ENCODE measurements at places on chromosomes 7 and 10.

DNA sequence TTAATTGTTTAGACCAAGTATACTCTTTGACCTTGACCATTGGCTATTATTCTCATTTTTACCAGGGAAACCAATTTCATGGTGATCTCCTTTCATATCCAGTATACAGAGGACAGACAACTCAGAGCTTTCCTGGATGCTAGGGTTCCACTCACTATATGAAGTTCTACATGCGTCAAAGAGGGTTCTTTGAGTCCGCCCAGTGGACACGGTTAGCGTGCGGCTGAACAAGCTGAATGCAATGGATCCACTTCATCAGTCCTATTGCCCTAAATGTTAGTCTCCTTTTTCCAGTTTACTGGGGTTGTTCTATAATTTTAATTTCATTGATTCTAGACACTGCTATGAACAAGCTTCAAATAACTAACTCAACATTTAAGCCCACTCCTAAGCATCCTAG is 162.4 kb upstream of the PCLO start:
- no peak for DNase-seq

GRCh38 chr7:146709451-146710027 is 592.9 kb downstream of the CNTNAP2 start:
- no peak for DNase-seq

DNA sequence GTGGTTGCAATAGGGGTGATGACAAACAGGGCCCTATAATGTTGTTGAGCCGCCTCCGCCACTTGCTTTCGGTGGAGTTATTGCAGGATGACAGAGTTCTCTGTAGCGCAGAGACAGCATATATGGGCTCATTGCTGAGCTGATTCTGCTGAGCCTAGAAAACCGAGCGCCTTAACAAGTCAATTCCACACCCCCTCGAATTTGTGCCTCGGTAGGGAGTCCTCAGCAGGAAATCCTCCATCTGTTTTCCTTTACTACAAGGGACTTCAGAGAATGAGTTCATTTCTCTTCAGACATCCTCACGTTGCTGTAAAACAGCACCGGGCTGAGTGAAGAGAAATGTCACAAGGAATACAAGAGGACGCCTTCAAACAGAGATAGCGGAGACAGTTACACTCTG is 90.7 kb upstream of the KIAA1217 start:
- DNase-seq = no peak

GRCh38 chr7:42932811-42933591 is 825 bp downstream of the MRPL32 start:
- no peak for DNase-seq

- DNase-seq = no peak
Observed at GRCh38 chr10:112792487-112793201, 157.4 kb upstream of the TCF7L2 start.

- no peak for DNase-seq
Observed at GRCh38 chr7:106357675-106358074, 72.9 kb upstream of the NAMPT start.

DNA sequence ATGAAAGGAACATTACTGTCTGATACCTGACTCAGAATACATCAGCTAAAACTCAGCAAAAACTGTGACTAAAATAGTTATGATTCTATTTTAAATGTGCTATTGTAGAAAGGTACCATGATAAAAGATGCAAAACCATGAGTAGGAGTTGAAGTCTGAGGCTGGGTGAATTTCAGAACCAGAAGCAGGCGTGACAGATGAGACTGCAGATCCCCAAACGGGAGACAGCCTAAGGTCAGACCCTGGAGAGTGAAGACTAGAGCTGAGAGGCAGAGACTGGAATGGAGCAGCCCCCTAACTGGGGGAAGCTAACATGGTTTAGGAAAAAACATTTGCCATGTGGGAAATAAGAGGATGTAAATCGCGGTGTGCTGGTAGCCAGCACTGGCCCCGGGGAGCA is 275.8 kb downstream of the POM121L12 start:
- no peak for DNase-seq

DNA sequence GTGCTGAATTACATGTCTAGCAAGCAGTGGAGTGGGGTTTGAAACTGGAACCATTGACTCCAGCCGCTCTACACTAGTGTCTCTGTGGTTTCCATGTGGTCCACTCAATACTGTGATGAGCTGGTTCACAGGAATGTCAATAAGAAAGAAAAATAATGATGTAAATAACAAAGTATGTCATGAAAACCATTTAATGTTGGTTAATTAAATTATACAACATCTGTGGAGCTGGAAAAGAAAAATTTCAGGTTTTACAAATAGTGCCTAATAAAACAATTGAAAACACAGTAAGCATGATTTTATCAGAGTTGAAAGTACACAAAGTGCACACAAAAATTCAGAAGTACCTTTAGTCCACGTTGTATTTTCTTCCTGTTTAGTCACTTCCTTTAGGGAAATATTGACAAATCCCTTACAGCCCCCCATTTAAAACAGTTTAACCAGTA is 28.7 kb upstream of the NAMPT start:
- DNase-seq = no peak

GRCh38 chr7:108109221-108109908 is 20.8 kb downstream of the LAMB4 start:
- DNase-seq = no peak

- DNase-seq = no peak
Observed at GRCh38 chr7:71377469-71377868, 245.5 kb downstream of the GALNT17 start.

- DNase-seq = no peak
Observed at GRCh38 chr7:82592416-82592815, 148.8 kb upstream of the CACNA2D1 start.

DNA sequence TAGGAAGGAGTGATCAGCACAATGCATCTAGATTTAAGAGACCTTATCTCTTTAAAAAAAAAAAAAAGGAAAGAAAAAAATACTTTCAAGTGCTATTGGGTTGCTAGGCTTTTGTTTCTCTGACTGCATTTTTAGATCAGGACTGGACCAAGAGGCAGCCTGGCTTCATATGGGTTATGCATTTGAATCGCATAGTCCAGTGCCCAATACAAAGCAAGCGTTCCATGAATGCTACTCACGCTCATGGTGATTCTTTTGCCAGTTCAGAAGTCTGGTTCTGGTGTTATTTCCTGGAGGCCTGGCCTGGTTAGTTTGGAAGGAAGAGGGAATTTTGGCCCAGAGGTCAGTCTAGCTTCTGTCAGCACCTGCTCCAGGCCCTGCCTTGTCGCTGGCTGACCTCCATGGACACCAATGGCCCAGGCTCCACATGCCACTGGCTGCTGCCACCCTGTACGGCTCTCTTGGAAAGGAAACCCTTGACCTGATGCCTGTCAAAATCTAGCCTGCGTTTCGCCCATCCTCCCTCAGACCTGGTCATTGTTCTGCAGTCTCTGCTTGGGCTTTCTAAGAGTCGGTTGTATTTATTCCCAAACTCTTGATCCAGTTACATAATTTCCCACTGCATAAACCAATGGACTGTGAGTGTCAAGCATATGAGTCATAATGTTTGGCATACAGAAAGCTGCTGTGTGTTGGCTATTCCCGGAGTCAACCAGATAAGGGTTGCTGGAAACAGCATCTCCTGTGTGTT is 74.3 kb upstream of the MKX start:
- no peak for DNase-seq

DNA sequence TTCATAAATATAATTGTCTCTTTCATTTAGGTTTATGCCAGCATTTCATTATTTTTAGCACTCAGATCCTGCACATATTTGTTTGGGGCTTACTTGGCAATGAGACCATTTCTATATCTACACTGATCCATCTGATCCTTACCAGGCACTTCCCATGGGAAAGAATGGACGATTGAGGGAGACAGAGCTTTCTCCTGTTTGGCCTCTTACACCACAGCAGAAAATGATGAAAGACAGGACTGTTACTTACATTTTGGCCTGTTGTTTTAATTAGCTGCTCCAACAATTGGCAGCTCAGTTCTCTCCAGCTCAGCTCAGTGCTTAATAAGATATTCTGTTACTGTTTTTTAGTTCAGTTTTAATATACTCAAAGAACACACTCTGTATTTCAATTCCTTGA is 77.6 kb upstream of the RSU1 start:
- DNase-seq = no peak

DNA sequence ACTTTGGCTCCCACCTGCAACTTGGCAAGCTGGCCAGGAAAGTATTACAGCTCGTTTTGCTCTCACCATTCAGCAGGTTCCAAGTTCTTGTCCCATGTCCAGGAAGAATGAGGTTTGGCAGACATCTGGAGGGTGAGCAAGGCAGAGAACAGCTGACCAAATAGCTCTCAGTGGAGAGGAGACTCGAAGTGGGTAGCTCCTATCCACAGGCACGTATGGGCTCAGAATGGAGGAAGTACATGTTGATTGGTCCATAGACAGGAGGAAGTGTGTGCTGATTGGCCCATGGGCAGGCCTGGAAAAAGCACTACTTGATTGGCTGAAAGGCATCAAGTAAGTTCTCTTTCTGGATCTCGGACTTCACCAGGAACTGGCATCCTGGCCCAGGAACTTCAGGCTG is 3.0 kb upstream of the NCAPG2 start:
- no peak for DNase-seq

GRCh38 chr7:150511048-150511447 is 3.6 kb upstream of the GIMAP7 start:
- DNase-seq = no peak

GRCh38 chr7:149495785-149496641 is 1.6 kb downstream of the ZNF746 start:
- DNase-seq = no peak

- no peak for DNase-seq
Observed at GRCh38 chr10:97063271-97063982, 122.3 kb downstream of the SLIT1 start.

DNA sequence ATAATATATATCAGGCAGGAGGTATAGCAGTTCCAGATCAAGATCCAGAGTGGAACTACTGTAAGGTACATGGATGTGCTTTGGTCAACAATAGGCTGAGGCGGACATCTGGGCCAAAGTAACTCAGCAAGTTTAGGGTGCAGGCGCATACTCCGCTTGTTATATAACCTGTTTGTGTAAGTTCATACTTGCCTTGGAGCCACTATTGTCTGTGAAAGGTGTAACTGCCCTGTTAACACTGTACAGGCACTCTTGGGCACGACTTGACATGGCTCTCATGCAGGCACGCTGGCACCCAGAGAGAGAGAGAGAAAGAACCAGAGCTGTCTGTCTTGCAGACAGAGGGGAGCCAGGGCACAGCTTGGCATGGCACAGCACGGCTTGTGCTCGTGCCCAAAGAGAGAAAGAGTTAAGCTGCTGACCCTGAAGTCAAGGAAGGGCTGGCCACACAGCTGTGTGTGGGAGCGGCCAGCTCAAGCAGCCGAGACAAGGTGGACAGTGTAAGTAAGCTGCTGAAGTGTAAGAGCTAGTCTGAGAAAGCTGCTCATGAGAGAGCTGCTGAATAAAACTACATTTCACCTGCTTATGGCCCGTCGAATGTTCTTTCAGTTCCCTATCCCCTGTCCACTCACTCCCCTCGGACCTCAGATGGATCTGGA is 47.8 kb upstream of the KAT6B start:
- DNase-seq = no peak

DNA sequence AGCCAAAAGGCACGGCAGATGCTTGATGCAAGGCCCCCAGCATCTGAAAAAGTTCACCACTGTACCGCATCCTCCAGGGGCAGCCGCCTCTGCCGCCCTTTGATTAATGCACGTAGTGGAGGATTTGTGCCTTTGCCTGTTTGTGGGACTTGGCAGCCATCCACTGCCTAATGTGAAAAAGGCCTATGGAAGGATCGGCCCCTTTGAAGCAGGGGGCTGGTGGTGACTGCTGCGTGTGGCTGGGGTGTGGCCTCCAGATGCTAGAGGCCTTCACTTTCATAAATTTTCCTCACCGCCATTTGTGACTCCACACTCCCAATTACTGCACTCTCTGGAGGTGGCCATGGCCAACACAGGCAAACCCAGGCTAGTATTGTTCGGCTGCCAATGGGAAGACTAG is 226.0 kb downstream of the BMPER start:
- no peak for DNase-seq

GRCh38 chr10:8052341-8052955 is 2.0 kb upstream of the GATA3 start:
- DNase-seq = no peak

GRCh38 chr7:138564365-138564764 is 104.3 kb downstream of the TRIM24 start:
- no peak for DNase-seq

- no peak for DNase-seq
Observed at GRCh38 chr10:18000601-18001000, 48.9 kb downstream of the SLC39A12 start.

DNA sequence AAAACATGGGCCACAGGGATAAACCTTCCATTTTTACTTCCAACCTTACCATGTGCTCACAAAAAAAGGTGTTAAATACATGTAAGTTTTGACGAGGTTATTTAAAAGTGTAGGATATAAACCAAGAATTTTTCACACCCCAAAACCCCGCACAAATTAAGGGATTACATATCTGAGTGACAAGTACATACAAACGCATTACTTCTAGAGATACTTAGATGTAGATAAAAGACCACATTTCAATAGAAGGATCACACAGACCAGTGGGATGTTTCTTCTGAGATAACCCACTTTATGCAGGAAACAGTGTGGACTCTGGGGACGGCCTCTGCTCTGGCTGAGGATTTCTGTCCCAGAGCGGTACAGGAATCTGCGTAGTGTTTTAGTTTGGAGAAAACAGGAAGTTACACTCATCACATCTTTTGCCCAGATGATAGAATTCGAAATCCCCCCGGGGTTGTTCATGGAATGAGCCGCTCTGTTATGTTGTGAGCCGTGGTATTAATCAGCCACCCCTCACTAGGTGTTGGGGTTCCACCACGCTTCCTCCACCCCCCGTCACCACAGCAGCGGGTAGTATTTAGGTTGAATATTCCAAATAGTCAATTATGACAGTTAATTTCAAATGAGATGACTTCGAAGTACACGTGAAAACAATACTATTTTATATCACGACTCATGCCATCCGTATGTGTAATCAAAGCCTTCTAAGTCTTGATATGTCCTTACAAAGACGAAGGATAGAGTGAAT is 1.3 kb upstream of the CUL1 start:
- DNase-seq = no peak

GRCh38 chr7:12571691-12572090 is 1.2 kb downstream of the SCIN start:
- no peak for DNase-seq

- DNase-seq = no peak
Observed at GRCh38 chr7:157870644-157871290, 534.0 kb downstream of the DNAJB6 start.

- no peak for DNase-seq
Observed at GRCh38 chr10:114100848-114101741, 57.4 kb downstream of the ADRB1 start.

GRCh38 chr7:102322202-102322715 is 34.0 kb downstream of the SPDYE6 start:
- no peak for DNase-seq

- no peak for DNase-seq
Observed at GRCh38 chr7:2162959-2163358, 69.8 kb downstream of the MAD1L1 start.

DNA sequence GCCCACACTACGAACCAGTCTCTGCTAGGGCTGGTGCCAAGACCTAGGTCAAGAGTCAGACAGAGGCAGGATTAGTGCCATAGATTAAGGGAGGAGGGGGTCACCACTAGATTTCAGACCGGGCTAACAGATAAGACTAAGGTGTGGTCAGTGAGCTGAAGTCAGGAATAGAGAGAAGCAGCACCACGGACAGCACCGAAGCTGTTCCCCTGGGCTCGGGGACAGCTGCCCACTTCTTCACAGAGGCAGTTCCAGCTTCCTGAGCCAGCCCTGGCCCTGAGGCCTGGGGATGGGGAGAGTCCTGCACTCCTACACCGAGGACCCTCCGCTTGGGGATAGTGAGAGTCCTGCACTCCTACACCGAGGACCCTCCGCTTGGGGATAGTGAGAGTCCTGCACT is 11.2 kb upstream of the JAKMIP3 start:
- no peak for DNase-seq

All from activated CD8-positive, alpha-beta memory T cell treated with anti-CD3 and anti-CD28 coated beads for 1 hour (primary cell).